Mucosa of gallbladder (tissue), 1 donor: ENCODE measurements at places on chromosomes 2 and 18.

GRCh38 chr2:231068525-231069222, 12.0 kb downstream of the PSMD1 start:
- DNase-seq, result no peak

DNA sequence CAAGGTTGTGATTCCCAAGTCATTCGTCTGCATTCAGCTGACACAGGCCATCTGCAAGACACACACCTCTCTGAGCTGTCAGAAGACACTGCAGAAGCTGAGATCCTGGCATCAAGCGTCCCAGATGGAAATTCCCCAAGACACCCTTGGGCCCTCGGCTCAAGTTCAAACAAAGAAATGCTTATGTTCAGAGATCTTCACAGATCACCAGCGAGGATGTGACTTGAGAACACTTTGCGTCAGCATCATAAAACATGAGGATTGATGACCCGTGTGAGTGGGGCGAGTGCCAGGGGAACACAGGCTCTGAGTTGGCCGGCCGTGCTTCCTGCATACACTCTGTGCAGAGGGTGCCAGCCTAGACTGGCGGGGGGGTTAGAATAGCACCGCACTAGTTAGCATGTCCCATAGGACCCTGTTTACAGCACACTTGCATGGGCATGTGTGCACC, 36.8 kb downstream of the KCNIP3 start:
- no peak for DNase-seq

- no peak for DNase-seq
These were observed 83.3 kb downstream of the RND3 start for GRCh38 chr2:150404147-150404546.

GRCh38 chr18:23844991-23845680, 155.9 kb downstream of the LAMA3 start:
- peak; percentile 36 for DNase-seq

- peak; percentile 31 for DNase-seq
These were observed 43.5 kb downstream of the ARMC9 start for GRCh38 chr2:231241755-231242507.

- DNase-seq, result no peak
These were observed 195.7 kb upstream of the TFPI start for GRCh38 chr2:187749804-187750431.

DNA sequence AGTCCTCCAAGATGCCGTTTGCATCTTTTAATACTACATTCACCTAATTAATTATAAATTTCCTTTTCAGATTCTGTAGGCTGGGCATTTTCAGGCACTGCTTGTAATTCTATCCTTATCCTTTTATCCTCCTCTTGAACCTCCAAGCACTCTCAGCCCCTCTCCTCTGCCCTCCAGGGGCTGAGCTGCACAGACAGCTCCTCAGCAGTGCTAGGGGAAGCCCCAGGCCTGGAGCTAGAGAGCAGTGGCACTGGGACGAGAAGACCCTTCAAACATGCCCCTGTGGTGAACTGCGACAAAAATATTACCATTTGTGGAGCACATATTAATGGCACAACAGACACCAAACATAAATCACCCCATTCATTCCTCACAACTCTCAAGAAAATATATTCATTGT, 32.9 kb downstream of the CFAP210 start:
- DNase-seq, result no peak

- no peak for DNase-seq
These were observed 65.2 kb downstream of the CCDC195 start for GRCh38 chr2:224650815-224651439.

- no peak for DNase-seq
These were observed 17.6 kb upstream of the PPP4R1 start for GRCh38 chr18:9631814-9632496.

DNA sequence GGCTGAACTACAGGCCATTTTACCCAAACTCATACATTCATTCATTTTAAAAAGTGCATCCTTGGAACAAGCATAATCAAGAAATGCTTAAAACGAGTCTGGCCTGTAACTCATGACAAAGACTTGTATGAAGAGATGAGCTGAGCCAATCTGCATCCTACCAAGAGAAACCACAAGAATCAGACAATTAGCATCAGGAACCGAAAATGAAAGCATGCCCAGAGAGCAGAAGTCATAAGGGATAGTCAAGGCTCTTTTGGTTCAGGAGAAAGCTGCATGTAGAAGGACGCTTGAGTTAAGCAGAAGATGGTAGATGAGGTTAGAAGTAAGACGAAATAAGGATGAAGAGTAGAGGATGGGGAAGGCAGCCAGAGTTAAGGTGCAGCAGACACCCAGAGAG, 137.0 kb upstream of the CTNNA2 start:
- no peak for DNase-seq

GRCh38 chr18:59696311-59697235, 650 bp downstream of the CCBE1 start:
- no peak for DNase-seq

GRCh38 chr2:133421516-133422324, 146.5 kb downstream of the NCKAP5 start:
- peak; percentile 34 for DNase-seq

DNA sequence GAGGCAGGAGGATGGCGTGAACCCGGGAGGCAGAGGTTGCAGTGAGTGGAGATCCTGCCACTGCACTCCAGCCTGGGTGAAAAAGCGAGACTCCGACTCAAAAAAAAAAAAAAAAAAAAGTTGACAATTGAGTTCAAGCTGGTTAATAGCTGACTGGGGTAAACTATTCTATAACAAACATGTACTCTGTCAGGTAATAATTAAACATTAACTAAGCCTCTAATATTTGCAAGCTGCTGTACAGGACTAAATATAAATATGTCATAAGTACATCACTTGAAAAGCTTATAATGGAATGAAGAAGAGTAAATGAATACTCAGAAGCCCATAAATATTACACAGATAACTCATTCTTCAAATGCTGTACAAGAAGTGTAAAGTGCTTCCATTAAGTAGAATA, 190.4 kb upstream of the CRIM1 start:
- DNase-seq, result no peak

DNA sequence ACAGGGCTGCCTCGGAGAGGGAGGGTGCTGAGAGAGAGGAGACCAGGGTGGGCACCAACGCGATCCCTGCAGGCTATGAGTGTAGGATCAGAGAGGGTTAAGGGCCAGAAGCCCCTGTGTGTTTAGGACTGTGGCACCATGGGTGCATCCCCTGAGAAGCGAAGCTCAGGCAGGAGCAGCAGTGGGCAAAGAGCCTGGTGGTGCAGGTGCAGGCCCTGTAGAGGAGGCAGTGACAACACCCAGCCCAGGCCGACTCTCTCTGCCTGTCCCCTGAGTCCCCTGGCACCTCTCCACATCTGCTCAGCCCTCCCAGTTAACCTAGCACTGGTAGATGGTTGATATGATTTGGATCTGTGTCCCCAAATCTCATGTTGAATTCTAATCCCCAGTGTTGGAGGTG, 139.8 kb downstream of the RNF152 start:
- no peak for DNase-seq

DNA sequence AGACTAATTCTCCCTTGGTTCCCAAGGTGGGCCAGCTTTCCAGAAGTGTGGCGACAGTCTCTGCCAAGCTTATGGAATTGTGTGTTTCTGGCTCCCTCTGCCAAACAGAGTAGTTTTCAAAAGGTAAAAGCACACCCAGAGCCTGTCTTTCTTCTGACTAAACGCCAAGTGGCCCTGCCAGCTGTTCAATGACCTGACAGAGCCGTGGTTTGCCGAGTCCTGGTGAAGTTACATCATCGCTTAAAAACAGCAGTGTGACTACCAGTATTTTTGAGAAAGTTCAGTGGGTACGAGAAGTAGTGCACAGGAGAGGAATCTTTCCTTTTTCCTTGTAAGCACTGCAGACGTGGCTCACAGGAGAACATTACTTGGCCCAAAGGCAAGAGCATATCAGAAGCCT, 1.9 kb downstream of the PER2 start:
- DNase-seq, result peak; percentile 72

GRCh38 chr2:19747310-19748072, 154.3 kb downstream of the TTC32 start:
- DNase-seq, result no peak

DNA sequence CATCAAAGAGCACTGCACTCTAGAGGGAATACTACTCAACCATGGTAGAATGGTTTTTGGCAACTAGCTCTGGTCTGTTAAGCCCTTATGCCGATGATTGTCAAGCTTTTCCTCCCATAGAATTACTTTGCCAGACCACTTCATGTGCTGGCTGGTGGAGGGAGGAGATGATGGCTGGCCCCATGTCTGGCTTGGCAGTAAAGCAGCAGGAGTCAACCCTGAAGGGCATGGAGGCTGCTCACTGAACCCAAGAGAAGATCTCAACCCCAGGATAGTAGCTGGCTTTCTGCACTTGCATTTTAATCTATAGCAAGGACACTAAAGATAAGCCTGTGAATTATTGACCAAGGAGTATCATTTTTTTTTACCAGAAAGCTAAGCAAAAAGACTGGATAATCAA, 309.9 kb downstream of the PIEZO2 start:
- DNase-seq, result no peak

DNA sequence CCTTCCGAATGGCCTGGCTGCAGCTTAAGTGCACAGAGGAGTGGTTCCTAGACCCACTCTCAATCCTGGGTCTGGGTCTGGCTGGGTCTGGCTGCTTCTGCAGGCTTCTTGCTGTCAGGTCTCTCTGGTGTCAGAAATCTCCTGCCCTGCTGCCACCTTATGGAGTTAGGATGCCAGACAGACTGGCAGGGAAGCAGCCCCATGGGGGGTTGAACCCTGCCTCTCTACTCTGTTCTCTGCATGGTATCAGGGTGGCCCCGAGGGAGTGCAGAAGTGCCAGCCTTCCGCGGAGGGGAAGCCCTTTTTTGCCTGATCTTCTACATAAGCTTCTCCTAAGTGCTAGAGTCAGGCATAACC, 89.4 kb downstream of the ZCCHC2 start:
- DNase-seq, result no peak

GRCh38 chr2:214377286-214377624, 33.6 kb upstream of the VWC2L start:
- DNase-seq, result no peak

- DNase-seq, result peak; percentile 40
These were observed 445 bp downstream of the MEX3C start for GRCh38 chr18:51196811-51197660.

DNA sequence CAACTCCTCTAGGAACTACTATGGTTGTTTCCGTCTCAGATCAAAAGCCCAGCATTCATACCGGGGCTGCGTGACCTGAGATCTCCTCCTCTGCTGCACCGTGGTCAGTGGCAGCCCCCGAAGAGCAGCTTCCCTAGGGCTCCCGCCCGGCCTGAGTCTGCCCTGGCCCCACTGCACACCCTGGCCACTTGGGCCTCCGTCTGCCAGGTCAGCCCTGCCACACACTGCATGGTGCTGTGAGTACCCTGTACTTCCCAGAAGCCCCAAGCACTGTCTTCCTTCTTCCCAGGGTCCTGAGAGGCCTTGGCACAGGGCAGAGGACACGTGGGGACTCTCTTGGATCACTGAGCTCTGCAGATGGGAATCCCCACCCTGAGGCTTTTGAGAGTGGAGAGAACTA, 81.5 kb upstream of the GPC1 start:
- no peak for DNase-seq

DNA sequence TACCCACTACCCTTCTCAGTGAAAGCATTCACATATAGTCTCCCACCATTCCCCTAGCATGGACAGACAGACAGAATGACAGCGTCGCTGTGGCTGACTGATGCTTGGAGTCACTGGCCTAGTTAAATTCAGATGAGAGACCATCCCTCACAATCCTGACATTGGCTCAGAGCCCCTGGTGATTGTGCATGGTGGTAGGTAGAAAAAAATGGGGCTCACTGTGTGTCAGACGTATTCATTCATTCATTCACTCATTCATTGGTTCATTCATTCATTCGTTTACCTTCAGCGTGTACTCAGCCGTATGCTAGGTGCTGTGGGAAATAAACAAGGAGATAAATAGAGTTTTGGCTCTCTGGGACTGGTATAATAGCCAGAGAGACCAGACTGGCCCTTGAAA, 94.8 kb upstream of the STPG4 start:
- DNase-seq, result no peak

DNA sequence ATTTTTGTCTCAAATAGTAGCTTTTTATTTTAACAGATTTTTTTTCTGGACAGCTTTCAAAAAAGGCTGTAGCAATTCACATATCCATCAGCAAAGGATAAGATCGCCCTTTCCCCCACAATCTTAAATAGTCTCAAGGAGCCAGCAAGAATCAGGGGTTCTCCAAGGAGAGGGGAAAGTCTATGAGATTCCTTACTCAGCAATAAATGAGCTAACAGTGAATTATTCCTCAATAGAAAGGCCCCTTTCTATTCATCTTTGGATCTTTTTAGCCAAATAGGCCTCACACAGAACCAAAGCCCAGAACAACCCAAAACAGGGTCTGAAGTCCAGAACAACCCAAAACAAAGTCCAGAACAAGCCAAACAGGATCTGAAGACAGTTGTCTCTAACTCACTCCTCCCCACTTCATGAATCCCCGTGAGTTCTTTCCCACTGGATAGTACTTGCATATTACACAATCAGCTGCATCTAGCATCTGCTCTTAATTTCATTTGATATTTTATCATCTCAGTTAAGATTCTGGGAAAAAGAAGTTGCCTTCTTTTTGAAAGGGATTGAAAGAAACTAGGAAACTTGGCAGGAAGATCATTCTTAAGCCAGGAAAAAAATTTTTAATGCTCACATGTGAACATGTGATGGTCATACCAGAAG, 3.4 kb upstream of the DHRS9 start:
- no peak for DNase-seq

- DNase-seq, result no peak
These were observed 337.2 kb downstream of the NBAS start for GRCh38 chr2:15223887-15224286.

DNA sequence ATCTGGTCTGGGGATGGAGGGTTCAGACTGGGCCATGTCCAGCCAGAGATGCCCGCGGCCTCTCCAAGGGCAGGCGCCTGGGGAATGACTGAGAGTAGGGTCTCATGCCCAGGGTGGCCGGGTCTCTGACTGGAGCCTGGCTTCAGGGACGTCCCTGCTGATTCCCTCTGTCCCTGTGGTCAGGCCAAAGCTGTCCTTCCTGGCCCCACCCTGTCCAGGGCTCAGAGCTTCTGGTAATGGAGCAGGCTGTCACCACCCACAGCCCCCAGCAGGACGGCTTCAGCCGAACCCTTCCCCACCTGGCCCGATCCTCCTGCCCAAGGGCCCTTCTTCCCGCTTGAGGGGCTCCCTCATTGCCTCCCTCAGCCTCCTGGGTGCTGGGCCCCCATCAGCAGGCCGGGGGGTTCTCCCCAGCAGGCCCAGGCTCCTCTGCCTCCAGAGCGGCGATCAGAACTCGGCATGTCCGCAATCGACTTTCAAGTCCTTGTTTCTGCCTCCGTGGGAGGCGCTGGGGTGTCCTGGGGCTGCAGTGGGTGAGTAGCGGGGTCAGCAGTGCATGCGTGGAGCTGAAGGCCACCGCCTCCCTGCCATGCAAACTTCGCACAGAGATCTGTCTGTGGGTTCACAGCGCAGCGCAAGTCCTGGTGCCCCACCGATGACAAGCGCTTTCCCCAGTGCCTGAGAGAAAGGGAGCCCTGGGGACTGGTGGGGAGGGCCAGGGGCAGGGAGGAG, 18.3 kb downstream of the RAMP1 start:
- DNase-seq, result no peak

GRCh38 chr2:145026456-145027455, 506.8 kb upstream of the ZEB2 start:
- no peak for DNase-seq
